ENCODE measurements at places on chromosomes 7 and 10. TPM values are rescaled to one million over a fixed set of nuclear protein-coding genes. Genes with fewer than 3 reads are reported as not detected.

DNA sequence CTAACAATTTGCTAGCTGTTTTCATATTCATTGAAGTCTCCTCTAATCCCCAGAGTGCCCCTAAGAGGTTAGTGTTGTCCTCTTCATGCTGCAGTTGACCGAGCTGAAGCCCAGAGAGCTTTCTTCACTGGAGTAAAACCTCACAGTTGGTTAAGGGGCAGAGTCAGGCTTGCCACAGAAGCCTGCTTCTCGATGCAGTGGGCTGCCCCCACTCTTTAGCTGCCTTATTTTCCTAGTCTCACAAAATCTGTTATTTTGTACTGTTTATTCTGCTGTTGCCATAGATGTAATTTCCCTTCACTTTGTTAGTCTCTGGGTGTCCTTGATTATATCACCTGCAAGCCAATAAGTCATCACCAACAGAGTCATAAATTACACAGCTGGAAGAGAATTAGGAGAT lies 56.3 kb upstream of the ZPBP start:
- no peaks in the 10 kb centered on the region for H3K4me1 ChIP-seq
- no peaks in the 10 kb centered on the region for H3K27me3 ChIP-seq
- no peaks in the 10 kb centered on the region for H3K36me3 ChIP-seq
- no peak overlapping the region for H3K27ac ChIP-seq
- no peak for DNase-seq

GRCh38 chr7:126791306-126791705 lies 461.4 kb downstream of the GRM8 start:
- no peaks in the 10 kb centered on the region for H3K4me1 ChIP-seq
- no peaks in the 10 kb centered on the region for H3K27me3 ChIP-seq
- DNase-seq = no peak
- no peaks in the 10 kb centered on the region for H3K36me3 ChIP-seq

DNA sequence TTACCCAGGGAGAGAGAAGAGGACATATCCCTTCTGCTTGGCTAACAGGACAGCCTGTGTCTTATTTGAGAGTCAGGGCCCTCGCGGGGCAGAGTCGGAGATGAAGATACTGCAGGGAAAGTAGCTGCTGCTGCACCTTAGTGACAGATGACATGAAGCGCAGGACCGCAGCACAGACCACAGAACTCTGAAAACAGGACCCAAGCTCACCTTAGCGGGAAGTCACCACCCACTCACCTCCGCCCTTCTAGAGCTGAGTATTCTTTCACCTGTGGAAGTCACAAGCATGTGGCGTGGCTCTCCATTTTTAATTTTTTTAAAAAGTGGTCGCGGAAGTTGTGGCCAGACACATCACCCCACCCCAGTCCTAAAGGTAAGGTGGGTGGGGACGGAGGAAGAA lies 191.4 kb downstream of the FAM107B start:
- no peak overlapping the region for H3K27ac ChIP-seq
- H3K4me1 ChIP-seq = peaks cover under 1% of the 10 kb centered on the region
- no peak overlapping the region for H3K4me3 ChIP-seq
- no peaks in the 10 kb centered on the region for H3K36me3 ChIP-seq
- DNase-seq = no peak

DNA sequence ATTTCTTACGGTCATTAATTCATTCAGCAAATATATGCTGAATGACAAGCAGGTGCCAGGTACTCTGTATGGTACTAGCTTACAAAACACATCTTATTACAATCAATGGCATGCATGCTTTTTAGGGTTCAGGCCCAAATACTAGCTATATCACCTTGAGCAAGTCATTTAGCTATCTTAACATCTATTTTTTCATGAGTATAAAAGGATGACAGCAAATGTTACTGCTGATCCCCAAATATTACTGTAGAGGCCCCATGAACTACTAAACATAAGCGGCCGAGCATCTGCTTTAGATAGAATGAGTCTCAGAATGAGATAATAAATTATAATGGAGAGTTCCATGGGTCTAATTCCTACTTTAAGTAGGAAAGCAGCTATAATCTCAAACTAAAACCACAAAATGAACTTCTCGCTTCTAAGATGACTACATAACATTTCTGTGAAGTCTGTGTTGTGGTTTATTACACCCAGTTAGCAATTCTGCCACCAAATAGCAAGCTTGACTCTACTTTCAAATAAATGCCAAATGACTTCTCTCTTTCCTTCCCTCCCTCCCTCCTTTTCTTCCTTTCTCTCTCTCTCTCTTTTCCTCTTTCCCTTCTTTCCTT lies 113.7 kb upstream of the LRRN3 start:
- H3K27ac ChIP-seq = no peak overlapping the region
- no peaks in the 10 kb centered on the region for H3K36me3 ChIP-seq
- H3K4me1 ChIP-seq = no peaks in the 10 kb centered on the region
- no peak overlapping the region for H3K4me3 ChIP-seq
- no peak for DNase-seq
- H3K27me3 ChIP-seq = no peaks in the 10 kb centered on the region

GRCh38 chr10:94172332-94172731 lies 178.6 kb downstream of the PLCE1 start:
- H3K4me1 ChIP-seq = peaks cover 4% of the 10 kb centered on the region
- DNase-seq = no peak
- H3K27ac ChIP-seq = peak overlapping the region; percentile 68
- H3K4me3 ChIP-seq = no peak overlapping the region
- no peaks in the 10 kb centered on the region for H3K27me3 ChIP-seq

GRCh38 chr10:26527018-26527417 lies 88.9 kb downstream of the APBB1IP start:
- no peaks in the 10 kb centered on the region for H3K4me1 ChIP-seq
- no peak for DNase-seq
- no peaks in the 10 kb centered on the region for H3K27me3 ChIP-seq

NEUROG3 gene
- total RNA-seq = not detected

DNA sequence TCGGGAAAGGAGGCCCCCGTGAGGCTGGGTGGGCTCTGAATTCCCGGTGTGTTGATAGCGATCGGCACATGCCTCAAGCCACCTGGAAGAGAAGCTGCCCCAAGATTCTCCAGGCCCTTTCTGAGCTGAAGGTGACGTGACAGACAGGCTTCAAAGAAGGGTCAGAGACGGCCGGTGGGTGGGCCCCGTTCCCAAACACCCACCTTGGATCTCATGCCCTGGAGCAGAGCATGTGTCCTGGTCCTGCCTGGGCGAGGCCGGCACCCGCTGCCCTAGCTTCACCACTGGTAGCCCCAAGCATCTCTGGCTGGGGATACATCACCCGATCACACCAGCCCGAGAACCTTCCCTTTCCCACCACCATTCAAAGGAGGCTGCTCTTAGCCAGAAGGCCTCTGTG lies 399.0 kb downstream of the DNAJB6 start:
- no peaks in the 10 kb centered on the region for H3K36me3 ChIP-seq
- no peak overlapping the region for H3K4me3 ChIP-seq
- no peak for DNase-seq
- H3K27ac ChIP-seq = no peak overlapping the region
- no peaks in the 10 kb centered on the region for H3K4me1 ChIP-seq
- H3K27me3 ChIP-seq = no peaks in the 10 kb centered on the region

GHRHR gene
- total RNA-seq = not detected

KCNH2 gene
- 32.7 TPM for total RNA-seq

NKX2-3 gene
- total RNA-seq = not detected

GRCh38 chr10:63697956-63698786 lies 177.0 kb downstream of the REEP3 start:
- no peaks in the 10 kb centered on the region for H3K36me3 ChIP-seq
- no peak for DNase-seq
- no peak overlapping the region for H3K4me3 ChIP-seq

NPFFR1 gene
- total RNA-seq = not detected

DNA sequence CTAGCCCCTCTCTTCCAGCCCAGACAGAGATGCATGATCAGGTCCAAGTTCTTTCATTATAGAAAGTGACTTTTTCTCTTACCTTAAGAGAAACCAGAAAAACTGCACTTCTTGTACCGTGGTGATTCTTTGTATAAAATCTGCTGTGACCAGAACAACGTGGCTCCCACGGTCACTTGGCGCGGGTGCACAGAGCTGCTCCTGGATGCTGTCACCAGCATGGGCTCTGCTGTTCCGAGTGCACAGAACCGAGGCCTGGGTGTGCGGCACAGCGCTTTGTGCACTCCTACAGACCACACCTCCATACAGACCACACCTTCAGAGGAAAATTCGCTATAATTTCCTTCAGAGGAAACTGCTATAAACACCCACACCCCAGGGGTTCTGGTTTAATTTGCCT lies 26.0 kb downstream of the VIPR2 start:
- no peak overlapping the region for H3K27ac ChIP-seq
- DNase-seq = no peak
- H3K36me3 ChIP-seq = no peaks in the 10 kb centered on the region
- H3K4me1 ChIP-seq = no peaks in the 10 kb centered on the region
- no peak overlapping the region for H3K4me3 ChIP-seq

ZNF12 gene
- 54.7 TPM for total RNA-seq

GRCh38 chr7:93551931-93552330 lies 22.6 kb downstream of the CALCR start:
- no peak overlapping the region for H3K27ac ChIP-seq
- DNase-seq = no peak
- H3K4me1 ChIP-seq = no peaks in the 10 kb centered on the region
- no peak overlapping the region for H3K4me3 ChIP-seq
- no peaks in the 10 kb centered on the region for H3K36me3 ChIP-seq
- no peaks in the 10 kb centered on the region for H3K27me3 ChIP-seq

GRCh38 chr7:9175871-9176270 lies 742.5 kb downstream of the NXPH1 start:
- no peaks in the 10 kb centered on the region for H3K27me3 ChIP-seq
- H3K36me3 ChIP-seq = no peaks in the 10 kb centered on the region
- no peak overlapping the region for H3K4me3 ChIP-seq
- no peak overlapping the region for H3K27ac ChIP-seq
- no peak for DNase-seq

GRCh38 chr7:80548840-80549530 lies 37.1 kb upstream of the GNAT3 start:
- no peaks in the 10 kb centered on the region for H3K36me3 ChIP-seq
- H3K4me3 ChIP-seq = no peak overlapping the region
- H3K27me3 ChIP-seq = no peaks in the 10 kb centered on the region
- peak overlapping the region; percentile 9 for H3K27ac ChIP-seq
- no peaks in the 10 kb centered on the region for H3K4me1 ChIP-seq
- DNase-seq = no peak
